ENCODE measurements at places on chromosomes 1 and 21.

DNA sequence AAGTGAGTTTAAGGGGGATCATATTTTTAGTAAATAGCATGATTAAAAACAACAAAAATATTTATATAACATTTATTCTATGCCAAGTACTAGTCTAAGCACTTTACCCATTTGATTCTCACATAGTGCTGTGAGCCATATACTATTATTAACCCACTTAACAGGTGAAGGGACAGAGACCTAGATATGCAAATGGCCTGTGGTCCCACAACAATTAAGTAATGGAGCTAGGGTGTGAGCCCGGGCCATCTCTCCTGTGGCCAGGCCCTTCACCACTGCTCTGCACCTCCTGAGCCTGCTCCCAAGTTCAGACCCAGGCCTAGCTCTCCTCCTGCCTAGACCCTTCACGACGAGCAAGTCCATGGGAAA is 537 bp downstream of the ASCL5 start:
- DNase-seq, result no peak

- no peak for DNase-seq
These were observed 19.1 kb upstream of the LRRC3 start for GRCh38 chr21:44436111-44436611.

DNA sequence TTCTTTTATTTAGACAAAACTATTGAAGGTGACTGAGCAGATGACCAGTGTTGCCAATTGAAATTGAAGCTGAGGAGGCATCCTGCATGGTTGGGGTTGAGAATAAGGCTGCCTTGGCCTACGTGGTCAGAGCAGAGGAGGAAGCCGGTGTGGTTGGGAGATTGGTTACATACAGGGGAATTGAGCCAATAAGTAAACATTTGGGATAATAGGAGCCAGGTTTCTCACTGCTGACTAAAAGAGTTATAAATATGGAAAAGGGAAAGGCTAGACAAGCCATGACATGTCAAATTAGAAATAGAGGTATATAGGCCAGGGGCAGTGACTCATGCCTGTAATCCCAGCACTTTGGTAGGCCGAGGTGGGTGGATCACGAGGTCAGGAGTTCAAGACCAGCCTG is 15.8 kb downstream of the SNX7 start:
- no peak for DNase-seq

DNA sequence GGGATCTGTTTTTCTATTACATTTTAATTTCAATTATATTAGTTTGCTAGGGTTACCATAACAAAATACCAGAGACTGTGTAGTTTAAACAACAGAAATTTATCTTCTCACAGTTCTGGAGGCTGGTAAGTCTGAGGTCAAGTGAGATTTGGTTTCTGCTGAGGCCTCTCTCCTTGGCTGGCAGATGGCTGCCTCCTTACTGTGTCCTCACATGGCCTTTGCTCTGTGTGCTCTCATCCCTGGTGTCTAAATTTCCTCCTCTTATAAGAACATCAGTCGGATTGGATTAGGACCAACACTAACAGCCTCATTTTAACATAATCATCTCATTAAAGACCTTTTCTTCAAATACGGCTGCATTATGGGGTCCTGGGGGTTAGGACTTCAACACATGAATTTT is 195.2 kb upstream of the CHODL start:
- no peak for DNase-seq

DNA sequence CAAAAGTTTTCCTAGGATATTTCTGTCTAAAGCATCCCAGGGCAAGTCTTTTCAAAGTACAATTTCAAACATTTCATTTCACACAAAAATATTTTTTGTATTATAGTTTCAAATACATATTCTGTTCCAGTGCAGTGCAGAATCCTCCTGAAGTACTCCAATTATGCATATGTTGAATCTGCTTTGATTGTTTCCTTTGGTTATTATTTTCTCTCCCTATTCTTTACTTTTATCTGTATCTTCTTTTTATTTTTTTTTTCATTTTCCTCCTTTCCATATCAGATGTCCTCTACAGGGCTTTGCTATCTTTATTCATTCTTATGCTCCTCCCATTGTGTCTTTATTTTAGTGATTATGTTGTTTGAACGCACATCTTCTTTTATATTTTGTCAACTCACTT is 274.8 kb downstream of the DPYD start:
- no peak for DNase-seq

DNA sequence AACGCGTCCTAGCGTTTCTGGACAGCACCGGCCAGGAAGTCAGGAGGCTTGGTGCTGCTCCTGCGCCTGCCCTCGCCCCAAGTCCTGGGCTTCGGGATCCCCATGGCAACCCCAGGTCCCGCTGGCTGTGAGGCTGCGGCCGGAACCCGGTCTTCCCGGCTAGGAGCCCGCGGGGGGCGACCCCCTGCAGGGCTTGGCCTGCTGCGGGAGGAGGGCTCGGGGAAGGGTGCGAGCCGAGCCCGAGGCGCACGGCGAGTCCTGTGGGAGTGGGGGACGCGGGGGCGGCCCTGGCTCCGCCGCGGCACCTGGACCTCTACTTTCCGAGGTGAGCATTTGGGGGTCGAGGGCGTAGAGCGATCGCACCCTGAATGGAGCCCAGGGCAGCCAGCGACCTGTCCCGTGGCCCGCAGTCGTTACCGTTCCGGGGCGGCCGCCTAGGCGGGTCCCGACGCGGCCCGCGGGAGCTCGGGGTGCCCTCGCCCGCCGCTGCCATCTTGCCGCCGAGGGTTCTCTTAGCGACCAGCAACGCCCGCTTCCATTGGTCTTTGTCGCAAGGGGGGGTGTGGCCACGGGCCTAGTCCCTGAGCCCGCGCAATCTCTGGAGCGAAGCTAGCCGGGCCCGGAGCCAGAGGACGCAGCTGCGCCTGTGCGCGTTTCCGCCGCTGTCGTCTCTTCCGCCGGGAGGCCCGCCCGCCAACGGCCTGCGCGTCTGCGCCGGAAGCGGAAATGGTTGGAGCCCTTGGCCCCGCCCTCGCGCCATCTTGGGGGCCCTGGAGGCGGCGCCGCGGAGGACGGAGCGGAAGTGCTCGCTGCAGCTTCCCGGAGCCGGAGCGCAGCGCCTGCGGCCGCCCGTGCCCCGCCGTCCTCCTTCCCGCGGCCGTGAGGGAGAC is at the start of the genes MORN1 and RER1:
MORN1 (minus strand) TSS at position 514 of the 890 bp plus-strand sequence; CDS start at position 493, 21 bp downstream.
RER1 (plus strand) TSS at position 801 of the 890 bp plus-strand sequence. CDS start 3,950 bp downstream, outside the sequence.
- DNase-seq, result peak; percentile 96

Data from activated naive CD4-positive, alpha-beta T cell (primary cell).